ENCODE measurements at places on chromosomes 1 and 21. TPM values are rescaled to one million over a fixed set of nuclear protein-coding genes. Genes with fewer than 3 reads are reported as not detected.

HSD11B1 gene
- 3.0 TPM for polyA plus RNA-seq

PRDX6 gene
- polyA plus RNA-seq = 133 TPM

BGLAP gene
- polyA plus RNA-seq = not detected

TDRD10 gene
- polyA plus RNA-seq = 1.1 TPM

CRP gene
- 1.1 TPM for polyA plus RNA-seq

JAM2 gene
- polyA plus RNA-seq = 2.1 TPM

TLCD4 gene
- polyA plus RNA-seq = 5.5 TPM

HENMT1 gene
- 6.0 TPM for polyA plus RNA-seq

FAM167B gene
- 3.6 TPM for polyA plus RNA-seq

C1orf185 gene
- polyA plus RNA-seq = not detected

IGSF3 gene
- 0.18 TPM for polyA plus RNA-seq

TRIM46 gene
- 0.50 TPM for polyA plus RNA-seq

SYPL2 gene
- polyA plus RNA-seq = 1.4 TPM

KRTAP13-2 gene
- not detected for polyA plus RNA-seq

PEAR1 gene
- polyA plus RNA-seq = 46.6 TPM

SMCP gene
- not detected for polyA plus RNA-seq

ZNF683 gene
- polyA plus RNA-seq = not detected

F5 gene
- 1.0 TPM for polyA plus RNA-seq

C1orf53 gene
- not detected for polyA plus RNA-seq

ZC3H12A gene
- 14.2 TPM for polyA plus RNA-seq

GPR52 gene
- not detected for polyA plus RNA-seq

OR2L13 gene
- not detected for polyA plus RNA-seq

PPM1J gene
- not detected for polyA plus RNA-seq

OR10Z1 gene
- not detected for polyA plus RNA-seq

DPH5 gene
- polyA plus RNA-seq = 30.7 TPM

OLFML2B gene
- 39.0 TPM for polyA plus RNA-seq

ZSCAN20 gene
- 2.2 TPM for polyA plus RNA-seq

KRTAP6-2 gene
- polyA plus RNA-seq = not detected

CD53 gene
- 49.3 TPM for polyA plus RNA-seq

FAM177B gene
- polyA plus RNA-seq = 3.3 TPM

VHLL gene
- polyA plus RNA-seq = not detected

BRINP2 gene
- not detected for polyA plus RNA-seq

PLA2G2C gene
- not detected for polyA plus RNA-seq

WDR64 gene
- not detected for polyA plus RNA-seq

C1orf226 gene
- 5.6 TPM for polyA plus RNA-seq
